NCI-H524 (cell line): ENCODE measurements at places on chromosomes 5 and 9.

DNA sequence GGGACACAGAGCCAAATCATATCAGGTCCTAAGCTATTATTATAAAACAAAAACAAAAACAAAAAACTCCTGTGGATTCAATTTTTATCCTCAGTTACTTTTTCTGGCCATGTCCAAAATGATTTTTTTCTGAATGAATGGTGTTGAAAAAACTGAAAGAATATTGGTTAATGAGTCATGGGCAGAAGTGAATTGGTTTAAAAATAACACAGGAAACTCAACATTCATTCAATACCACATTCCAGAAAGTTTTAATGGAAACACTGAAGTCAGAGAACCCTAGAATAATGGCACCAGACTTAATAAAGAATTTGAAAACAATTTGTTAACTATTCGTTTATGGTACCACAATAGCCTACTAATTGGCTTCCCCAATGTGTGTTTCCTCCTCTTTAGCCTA is 102.4 kb upstream of the CDH9 start:
- DNase-seq = no peak

DNA sequence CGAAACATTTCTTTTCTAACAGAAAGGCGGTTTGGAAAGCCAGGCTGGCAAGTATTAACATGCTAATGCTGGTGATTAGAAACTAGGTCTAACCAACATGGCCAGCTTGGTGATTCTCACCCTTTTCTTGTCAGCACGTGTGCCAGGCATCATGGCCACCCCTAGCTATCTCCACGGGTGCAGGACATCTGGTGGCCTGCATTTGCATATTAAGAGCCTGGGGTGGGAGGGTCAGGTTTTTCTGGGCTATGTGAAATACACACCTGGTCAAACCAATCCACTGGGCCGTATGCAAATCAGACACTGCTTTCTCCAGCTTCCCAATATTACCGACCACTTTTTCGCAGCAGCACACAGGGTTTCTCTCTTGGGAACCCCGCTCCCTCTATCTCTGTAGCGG is 612.1 kb downstream of the PTPRD start:
- no peak for DNase-seq

- DNase-seq = no peak
Measured at GRCh38 chr5:40376566-40376965, 303.1 kb upstream of the PTGER4 start.

DNA sequence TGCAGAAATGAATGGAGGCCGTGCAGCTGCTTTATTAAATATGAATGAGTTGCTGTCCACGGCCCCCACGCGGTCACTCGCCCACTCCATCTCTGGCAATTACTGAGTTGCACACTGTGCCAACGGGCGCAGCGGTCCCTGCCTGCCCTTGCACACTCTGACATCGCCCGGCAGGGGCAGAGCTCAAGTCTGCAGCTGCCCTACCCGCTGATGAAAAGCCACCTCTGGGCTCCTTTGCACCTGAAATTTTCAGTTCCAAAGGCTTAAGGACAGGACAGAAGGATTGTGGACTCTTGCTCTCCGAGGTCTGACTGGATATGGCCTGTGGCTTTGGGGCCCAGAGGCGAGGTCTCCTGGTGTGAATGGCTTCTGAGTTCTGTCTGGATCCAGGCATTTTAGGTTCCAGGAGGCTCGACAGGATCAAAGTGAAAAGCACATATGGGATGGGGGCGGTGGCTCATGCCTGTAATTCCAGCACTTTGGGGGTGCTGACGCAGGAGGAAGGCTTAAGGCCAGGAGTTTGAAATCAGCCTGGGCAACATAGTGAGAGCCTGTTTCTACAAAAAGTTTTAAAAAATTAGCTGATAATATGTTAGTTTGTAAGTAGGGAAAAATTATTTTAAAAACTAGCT is 201.8 kb downstream of the PAX5 start:
- no peak for DNase-seq

GRCh38 chr5:125538469-125538868 is 792.0 kb upstream of the ZNF608 start:
- DNase-seq = no peak

DNA sequence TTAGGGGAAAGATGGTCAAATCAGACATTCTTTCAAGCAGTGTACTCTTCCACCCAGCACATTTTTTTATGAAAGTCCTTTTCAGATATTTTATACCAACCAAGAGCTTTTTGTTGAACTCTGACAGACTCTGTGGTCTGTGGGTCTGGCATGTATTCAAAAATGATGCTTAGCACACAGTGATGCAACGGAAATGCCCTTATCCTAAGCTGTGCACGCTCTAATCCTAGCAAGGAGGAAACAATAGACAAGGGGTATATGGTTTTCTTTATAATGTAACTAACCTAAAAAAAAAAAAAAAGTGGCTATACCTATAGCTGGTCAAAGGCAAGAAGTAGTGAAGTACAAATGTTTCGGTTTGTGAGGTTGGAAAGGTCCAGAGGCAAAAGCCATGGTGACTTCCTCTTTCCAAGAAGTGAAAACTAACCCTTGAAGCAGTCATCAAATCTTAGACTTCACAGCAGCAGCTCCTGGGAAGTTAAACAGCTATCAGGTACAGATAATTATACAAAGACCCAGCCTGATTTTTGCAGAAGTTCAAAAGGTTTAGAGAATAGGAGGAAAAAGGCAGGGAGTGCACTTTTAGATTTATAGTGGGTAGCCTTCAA is 82.5 kb downstream of the SEMA6A start:
- no peak for DNase-seq

DNA sequence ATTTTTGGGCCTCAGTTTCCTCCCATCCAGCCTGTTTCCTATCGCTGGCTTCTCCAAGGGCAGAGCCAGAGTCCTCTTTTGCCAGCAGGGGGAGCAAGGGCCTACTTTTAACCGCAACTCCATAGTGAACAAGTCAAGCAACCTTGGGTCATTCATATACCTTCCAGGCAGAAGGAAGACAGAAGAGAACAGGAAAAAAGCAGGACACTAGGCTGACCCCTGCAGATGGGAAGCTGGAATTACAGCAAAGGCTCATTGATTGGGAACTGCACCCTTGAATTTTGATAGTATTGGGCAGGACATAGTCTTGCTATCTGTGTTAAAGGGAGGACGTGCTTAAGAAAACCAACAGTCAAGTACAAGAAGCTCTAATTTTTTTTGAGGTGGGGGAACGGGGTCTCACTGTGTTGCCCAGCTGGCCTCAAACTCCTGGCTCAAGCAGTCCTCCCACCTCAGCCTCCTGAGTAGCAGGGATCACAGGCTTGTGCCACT is 30.1 kb downstream of the QRFP start:
- peak; percentile 81 for DNase-seq

- DNase-seq = no peak
Measured at GRCh38 chr9:138052322-138052615, 174.7 kb downstream of the CACNA1B start.
